ENCODE measurements at places on chromosomes 5 and 9.

DNA sequence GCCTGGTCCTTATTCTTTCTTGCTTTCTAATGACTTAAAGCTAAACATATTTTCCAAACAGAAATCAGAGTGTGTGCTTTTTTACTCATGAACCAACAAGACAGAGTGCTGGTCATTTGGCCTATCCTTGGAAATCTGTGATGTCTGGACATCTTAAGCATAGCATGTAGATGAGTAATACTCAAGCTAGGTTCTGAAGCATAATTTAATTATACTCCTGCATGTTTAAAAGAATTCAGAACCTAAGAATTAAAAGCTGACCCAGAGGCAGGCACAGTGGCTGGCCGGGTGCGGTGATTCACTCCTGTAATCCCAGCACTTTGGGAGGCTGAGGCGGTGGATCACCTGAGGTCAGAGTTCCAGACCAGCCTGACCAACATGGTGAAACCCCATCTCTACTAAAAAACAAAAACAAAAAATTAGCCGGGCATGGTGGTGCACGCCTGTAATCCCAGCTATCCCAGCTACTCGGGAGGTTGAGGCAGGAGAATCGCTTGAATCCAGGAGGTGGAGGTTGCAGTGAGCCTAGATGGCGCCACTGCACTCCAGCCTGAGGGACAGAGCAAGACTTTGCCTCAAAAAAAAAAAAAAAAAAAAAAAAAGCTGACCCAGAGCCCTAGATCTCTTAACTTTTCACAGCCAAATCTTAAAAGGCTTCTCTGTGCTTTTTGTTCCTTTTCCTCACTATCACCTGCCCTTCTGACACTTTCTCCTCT is 16.2 kb upstream of the TJP2 start:
- no peak for DNase-seq

DNA sequence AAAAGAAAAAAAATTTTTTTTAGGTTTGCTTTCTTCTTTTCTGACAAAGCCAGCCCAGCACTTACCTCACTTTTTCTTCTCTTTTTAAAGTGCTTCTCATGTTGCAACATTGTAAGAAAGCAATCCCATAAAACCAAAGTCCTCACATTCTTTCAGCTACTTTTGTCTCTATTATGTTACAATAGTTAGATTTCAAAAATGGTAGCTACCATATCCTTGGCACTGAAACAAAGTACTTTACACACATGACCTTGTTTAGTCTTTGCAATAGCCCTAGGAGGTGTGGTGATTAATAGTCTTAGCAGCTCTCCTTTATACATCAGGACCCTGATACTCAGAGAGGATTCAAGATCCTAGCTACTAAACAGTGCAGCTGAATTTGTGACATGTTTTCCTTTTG is 23.5 kb upstream of the CARTPT start:
- no peak for DNase-seq

GRCh38 chr5:10563945-10564837 is at the start of gene ANKRD33B:
TSS of gene ANKRD33B (plus strand) at chr5:10564070. CDS start at chr5:10564468, 398 bp downstream.
- DNase-seq, result no peak

DNA sequence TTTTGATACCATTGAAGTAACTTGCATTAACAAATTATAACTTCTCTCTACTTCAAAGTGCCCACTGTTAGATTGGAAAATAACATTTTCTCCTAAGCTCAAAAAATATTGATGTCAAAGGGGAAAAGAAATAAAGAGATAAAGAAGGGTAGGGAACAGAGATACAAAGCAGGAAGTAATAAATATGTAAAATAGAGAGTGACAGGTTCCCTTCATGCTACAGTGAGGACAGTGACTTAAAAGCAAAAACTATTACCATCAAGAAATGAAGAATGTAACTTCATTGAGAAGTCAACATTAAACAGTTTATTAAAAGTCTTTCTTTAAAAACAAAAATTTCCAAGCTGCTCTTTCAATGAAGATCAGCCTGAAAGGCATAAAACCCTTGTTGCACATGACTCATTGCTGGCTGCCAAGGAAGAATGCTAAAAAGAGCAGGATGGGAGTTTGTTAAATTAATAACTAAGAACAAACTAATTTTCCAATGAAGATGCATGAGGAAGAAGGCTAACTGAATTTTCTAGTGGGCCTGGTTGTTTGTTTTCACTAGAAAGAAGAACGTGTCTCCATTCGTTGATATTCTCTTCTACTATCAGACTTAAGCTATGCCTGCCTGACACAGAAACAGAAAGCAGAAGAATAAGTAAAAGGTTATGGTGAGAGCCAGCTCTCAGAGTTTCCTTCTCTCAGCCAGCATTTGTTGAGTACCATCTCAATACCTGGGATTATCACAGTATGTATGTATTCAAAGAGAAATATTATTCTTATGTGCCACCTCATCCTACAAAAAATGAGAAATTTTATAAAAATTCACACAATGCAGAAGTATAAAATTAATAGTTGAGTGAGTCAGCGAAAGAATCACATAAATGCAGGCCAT is 197.8 kb upstream of the NREP start:
- no peak for DNase-seq

DNA sequence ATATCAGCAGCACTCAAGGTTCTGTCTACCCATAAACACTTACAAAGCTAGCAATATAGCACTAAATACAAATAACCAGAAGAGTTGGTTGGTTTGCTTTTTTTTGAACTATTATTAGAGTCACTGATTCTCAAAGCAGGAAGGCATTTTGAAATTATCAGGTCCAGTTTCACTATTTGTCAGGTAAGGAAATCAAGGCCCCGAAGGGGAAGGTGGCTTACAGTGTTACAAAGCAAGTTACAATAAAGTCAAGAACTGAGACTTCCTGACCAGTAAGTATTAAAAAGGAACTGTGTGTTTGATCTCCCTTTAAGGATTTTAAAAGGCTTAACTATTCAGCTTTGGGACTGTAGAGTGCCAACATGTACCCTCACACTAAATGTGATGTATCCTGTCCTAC is 10.8 kb downstream of the C5orf15 start:
- no peak for DNase-seq

- DNase-seq, result no peak
These were observed 9.4 kb downstream of the SLC38A9 start for GRCh38 chr5:55702598-55703345.

GRCh38 chr9:129174102-129174723 is 3.8 kb downstream of the IER5L start:
- peak; percentile 59 for DNase-seq

DNA sequence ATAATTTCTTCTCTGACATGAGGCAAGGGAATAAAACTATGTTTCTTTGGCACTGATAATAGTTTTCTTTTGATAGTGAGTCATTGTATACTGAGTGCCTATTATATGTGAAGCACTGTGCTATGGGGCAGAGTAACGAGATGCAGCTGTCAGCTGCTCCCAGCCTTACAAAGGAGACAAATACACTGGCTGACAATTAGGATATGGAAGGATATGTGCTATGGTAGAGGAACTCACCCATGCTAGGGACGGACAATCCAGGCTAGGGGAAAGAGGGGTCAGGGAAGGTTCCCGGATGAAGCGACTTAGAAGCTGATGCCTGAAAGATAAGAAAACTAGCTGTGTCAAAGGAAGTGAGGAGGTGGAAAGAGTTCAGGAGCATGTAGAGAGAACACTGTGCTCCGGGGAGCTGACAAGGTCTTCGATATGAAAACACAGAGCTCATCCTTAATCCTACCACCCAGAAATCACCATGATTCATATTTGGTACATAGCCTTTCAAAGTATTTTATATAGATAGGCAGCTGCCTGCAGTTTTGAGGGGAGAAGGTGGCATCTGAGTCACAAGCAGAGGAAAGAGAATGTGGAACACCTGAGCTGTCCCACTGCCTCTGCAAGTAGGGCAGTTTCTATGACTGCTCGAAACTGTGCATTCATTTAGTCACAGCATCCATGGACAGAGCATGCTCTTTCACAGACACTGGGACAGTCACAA is 12.1 kb downstream of the BSPRY start:
- peak; percentile 13 for DNase-seq

- DNase-seq, result no peak
These were observed 8.0 kb downstream of the PDLIM4 start for GRCh38 chr5:132265336-132266030.

DNA sequence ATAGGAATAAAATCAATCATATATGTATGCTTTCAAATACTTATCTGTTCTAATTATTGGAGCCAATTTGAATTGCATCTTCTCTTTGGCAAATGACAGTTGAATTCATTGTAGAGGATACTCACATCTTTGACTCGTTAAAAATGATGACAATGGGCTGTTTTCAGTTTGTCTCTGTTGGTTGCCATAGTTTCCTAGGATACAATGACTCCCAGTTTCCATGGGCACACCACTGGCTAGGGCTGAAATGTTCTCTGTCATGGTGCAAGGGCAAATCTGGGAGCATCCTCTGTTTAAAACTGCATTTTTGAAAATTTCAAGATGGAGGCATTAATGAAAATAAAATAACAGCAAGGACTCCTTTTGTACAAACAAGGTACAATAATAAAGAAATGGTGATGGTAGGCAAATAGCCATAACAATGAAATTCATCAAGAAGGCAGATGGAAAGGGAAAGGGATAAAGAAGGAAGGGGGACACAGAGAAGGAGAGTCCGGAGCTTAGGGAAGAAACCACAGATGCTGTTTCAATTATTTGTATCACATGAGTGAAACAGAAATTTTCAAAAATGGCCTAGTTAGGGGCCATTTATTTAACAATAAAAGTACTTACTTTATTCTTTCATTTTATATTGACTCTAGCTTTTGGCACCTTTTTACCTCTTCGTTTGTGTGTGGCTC is 378.8 kb upstream of the SEMA6A start:
- DNase-seq, result no peak

- no peak for DNase-seq
These were observed 161.1 kb upstream of the EFNA5 start for GRCh38 chr5:107831612-107832395.

DNA sequence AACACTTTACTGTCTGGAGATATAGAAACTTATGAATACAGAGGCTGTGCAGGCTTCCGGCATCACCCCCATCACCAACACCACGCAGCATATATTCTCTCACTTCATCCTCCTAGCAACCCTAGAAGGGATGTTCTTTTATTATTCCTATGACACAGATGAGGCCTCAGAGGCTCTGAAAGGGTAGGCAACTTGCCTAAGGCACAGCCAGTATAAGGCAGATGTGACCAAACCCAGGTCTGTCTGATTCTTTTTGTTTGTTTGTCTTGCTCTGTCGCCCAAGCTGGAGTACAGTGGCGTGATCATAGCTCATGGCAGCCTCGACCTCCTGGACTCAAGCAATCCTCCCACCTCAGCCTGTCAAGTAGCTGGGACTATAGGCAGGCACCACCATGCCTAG is 22.8 kb upstream of the CORO2A start:
- no peak for DNase-seq

DNA sequence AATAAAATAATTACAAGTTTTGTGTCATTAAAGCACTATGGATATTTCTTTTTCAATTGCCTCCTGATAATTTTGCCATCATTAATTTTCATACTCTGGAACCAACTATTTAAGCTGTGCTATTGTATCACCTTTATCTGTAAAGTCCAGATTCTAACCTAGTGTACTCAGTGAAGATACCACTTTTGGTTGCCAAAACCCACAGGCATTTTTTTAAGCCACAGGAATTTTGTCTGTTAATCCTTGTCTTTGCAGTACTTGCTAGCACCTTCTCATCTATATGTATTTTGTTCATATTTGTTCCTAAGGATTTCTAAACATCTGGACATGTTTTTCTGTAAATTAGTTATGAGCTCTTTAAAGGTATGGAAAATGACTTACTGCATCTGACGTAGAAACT is 481.4 kb upstream of the DAB2 start:
- DNase-seq, result no peak

- no peak for DNase-seq
These were observed 164.1 kb downstream of the HMHB1 start for GRCh38 chr5:143976055-143976454.

- no peak for DNase-seq
These were observed 75.7 kb upstream of the GLIS3 start for GRCh38 chr9:4375424-4376200.

DNA sequence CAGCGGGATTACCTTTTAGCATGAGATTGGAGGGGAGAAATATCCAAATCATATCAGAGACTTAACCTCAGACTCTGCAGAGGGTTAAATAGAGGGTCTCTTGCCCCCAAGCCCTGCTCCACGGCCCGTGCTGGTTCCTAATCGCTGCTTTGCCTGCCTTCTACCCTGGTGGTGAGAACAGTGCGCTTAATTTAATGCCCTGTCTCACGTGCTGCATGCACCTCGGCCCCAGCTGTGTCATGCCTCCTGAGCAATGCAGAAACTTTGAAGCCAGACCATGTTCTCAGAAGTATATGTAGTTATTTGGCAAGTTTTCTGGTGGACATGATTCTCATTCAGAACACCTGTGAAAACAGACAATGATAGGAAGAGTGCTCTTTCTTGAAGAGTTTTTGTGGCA is 1.4 kb downstream of the OTULIN start:
- no peak for DNase-seq

GRCh38 chr5:52710972-52711596 is 76.6 kb upstream of the ITGA1 start:
- no peak for DNase-seq

DNA sequence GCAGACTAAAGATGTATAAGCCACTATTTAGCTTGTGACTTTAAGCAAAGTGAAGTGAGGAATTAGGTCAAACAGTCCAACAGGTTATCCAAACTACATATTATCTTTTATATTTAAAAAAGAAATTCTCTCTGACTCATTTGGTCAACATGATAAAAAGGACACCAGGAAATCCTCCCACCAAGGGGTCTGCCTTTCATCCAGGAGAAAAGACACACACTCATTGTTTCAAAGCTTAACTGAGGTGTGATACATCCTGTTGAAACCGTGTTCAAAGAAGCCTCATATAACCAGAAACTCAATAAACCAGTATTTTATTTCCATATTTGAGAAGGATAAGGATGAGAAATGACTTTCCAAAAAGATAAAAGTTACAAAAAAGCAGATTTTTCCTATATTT is 417.1 kb downstream of the HCN1 start:
- DNase-seq, result no peak

- DNase-seq, result no peak
These were observed 111.2 kb downstream of the UNC13B start for GRCh38 chr9:35272989-35273388.

GRCh38 chr5:150144879-150145278 is 10.8 kb downstream of the PDGFRB start:
- DNase-seq, result no peak

DNA sequence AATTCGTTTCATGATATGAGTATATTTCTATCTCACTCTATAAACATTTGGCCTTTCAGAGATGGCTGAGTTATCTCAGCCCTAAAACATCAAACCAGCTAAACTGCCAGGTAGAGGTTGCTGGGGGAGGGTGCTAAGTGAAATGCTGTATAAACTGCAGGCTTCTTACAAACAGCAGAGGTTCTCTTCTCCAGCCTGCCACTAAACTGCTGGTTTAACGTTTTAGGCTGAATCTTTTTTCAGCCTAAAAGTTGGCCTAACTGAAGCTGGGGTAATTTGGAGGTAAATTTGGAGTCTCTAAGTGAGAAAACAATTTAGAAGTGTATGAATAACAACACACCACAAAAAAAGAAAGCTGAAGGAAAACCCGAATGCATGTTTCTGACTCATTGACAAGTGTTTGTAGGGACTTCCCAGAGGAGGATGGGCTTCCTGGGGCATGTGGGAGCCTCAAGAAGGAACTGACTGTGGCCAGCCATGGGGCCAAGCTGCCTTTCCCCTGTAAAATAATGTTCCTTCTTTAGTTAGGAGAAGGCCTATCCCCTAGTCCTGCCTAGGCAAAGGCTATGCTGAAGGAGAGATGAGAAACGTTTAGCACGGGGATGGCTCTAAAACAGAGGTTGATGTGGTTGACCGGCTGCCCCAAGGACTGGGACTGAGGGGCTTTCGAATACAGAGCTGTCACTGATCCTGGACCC is 44.3 kb downstream of the SLC28A3 start:
- no peak for DNase-seq
